ENCODE measurements at places on chromosomes 1 and 21.

- no peak for DNase-seq
These were observed 11.6 kb downstream of the STYXL2 start for GRCh38 chr1:167105271-167106118.

GRCh38 chr1:191870490-191870889 is 287.8 kb upstream of the RGS18 start:
- DNase-seq: no peak

- no peak for DNase-seq
These were observed 23.3 kb downstream of the TFF3 start for GRCh38 chr21:42291751-42292562.

DNA sequence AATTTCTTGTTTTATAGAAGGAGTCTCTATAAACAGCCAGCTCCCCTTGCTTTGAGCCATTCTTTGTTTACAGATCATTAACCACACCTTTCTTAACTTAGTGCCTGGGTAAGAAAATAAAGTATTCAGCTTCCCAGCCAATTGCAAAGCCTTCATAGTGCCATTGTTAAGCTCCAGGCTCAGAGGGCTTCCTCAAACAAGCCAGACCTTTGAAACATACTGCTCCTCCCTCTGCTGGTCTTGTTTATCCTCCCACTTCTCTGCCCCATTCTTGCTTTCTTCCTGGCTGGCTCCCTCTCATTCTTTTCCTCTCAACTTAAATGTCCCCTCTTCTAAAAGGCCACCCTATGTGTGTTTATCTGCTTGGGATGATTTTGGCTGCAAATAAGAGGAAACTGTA is 319.4 kb upstream of the ST6GALNAC5 start:
- DNase-seq: no peak

GRCh38 chr1:235908742-235909520 is 42.2 kb upstream of the LYST start:
- DNase-seq: no peak

- no peak for DNase-seq
These were observed 210.7 kb upstream of the EDN2 start for GRCh38 chr1:41695118-41695745.

DNA sequence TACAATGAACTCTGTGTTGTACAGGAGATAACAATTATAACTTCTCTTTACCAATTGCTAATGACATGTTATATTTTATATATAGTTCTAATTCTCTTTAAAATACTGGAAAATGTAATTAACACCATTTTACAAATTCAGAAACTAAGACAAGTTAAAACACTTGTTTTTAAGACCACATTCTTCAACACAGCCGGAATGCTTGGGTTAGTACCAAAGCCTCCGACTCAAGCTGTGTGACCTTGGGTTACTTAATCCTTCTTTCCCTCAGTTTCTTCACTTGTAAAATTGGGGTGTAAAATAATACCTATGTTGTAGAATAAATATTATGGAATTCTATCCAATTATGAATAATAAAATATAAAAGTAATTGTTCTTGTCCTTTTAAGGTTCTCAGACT is 378.7 kb downstream of the USH2A start:
- DNase-seq: no peak

Data from CD4-positive, alpha-beta T cell treated with Interleukin-15 for 4 hours (primary cell).